Heart right ventricle (tissue), 16 donors: ENCODE measurements at places on chromosomes 13 and 19. TPM values are rescaled to one million over a fixed set of nuclear protein-coding genes. Genes with fewer than 3 reads are reported as not detected.

- DNase-seq = no peak
Measured at GRCh38 chr19:30778961-30779715, 407.0 kb downstream of the ZNF536 start.

DNA sequence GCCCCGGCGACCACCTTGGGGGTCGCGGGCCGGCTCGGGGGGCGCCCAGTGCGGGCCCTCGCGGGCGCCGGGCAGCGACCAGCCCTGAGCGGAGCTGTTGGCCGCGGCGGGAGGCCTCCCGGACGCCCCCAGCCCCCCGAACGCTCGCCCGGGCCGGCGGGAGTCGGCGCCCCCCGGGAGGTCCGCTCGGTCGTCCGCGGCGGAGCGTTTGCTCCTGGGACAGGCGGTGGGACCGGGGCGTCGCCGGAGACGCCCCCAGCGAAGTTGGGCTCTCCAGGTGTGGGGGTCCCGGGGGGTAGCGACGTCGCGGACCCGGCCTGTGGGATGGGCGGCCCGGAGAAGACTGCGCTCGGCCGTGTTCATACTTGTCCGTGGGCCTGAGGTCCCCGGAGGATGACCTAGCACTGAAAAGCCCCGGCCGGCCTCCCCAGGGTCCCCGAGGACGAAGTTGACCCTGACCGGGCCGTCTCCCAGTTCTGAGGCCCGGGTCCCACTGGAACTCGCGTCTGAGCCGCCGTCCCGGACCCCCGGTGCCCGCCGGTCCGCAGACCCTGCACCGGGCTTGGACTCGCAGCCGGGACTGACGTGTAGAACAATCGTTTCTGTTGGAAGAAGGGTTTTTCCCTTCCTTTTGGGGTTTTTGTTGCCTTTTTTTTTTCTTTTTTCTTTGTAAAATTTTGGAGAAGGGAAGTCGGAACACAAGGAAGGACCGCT, 729 bp downstream of the STK11 start:
- peak; percentile 10 for DNase-seq

The RTBDN gene
- not detected for total RNA-seq

DNA sequence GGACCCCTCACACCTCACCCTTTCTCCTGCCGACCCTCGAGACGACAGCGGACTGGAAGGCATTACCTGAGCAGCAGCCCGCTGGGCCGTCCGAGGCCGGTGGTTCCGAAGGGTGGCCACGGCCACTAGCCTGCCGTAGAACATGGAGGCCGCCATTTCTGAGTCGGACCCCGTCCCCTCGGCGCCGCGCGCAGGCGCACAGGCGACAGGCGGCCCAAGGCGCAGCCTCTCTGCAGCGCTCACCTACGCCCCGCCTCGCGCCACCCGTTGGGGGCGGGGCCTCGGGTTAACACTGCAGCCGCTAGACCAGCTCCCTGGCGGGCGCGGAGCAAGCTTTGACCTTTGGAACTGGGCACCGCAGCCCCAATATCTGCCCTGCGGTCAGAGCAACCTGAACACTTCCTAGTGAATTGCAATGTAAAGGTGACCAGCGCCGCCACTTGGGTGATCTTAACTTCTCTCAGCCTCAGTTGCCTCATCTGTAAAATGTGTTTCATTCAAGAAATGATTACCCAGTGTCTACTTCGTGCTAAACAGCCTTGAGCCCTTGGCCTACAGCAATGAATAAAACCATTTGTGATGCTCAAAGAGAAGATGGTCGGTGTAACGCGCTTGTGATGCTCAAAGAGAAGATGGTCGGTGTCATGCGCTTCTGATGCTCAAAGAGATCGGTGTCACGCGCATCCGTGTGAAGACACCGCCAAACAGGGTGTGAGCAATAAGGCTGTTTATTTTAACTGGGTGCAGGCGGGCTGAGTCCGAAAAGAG, at the start of gene SUCLA2:
TSS of gene SUCLA2 (minus strand) at position 160 of the 768 bp plus-strand sequence. CDS start at position 156, 4 bp downstream.
- peak; percentile 93 for DNase-seq

GRCh38 chr19:32104153-32104849, 241.1 kb upstream of the ZNF507 start:
- no peak for DNase-seq

- DNase-seq = no peak
Measured at GRCh38 chr13:101730420-101731000, 278.0 kb downstream of the ITGBL1 start.

The RAB8A gene
- total RNA-seq = 18.4 TPM

The ZNF99 gene
- total RNA-seq = 0.13 TPM

DNA sequence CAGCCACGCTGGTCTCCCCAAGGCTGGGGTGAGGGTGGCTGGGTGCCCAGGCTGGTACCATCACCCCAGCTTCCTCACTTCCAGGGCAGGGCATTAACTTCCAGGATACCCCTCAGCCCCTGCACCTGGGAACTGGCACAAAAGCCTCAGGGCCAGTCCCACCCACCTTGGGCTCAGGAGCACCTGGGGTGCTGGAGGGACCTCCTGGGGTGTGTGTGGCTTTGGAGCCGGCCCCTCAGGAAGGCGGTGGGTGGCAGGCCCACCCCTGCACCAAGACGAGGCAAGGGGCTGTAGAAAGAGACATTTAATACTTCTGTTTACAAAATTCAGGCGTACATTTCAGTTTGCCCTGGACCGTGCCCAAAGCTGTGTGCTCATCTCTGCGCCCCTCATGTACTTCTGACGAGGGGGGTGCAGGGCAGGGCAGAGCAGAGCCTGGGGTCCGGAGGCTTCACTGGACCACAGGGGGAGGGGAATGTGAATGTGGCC, 16.8 kb downstream of the MPND start:
- no peak for DNase-seq

GRCh38 chr13:48653472-48653939, at the start of gene CYSLTR2:
Gene CYSLTR2, plus strand, starts transcription at chr13:48653929. Its CDS starts 52,889 bp downstream, at chr13:48706818.
- no peak for DNase-seq

DNA sequence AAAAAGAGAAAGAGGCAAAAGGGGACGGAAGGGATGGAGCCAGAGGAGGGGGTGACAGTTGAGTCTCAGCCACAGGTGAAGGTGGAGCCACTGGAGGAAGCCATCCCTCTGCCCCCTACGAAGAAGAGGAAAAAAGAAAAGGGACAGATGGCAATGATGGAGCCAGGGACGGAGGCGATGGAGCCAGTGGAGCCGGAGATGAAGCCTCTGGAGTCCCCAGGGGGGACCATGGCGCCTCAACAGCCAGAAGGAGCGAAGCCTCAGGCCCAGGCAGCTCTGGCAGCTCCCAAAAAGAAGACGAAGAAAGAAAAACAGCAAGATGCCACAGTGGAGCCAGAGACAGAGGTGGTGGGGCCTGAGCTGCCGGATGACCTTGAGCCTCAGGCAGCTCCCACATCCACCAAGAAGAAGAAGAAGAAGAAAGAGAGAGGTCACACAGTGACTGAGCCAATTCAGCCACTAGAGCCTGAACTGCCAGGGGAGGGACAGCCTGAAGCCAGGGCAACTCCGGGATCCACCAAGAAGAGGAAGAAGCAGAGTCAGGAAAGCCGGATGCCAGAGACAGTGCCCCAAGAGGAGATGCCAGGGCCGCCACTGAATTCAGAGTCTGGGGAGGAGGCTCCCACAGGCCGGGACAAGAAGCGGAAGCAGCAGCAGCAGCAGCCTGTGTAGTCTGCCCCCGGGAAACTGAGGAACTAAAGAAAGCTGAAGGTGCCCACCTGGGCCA, 2.5 kb downstream of the POLR1G start:
- DNase-seq = no peak

The NAPSA gene
- total RNA-seq = not detected

The RAB3A gene
- total RNA-seq = 36.3 TPM

DNA sequence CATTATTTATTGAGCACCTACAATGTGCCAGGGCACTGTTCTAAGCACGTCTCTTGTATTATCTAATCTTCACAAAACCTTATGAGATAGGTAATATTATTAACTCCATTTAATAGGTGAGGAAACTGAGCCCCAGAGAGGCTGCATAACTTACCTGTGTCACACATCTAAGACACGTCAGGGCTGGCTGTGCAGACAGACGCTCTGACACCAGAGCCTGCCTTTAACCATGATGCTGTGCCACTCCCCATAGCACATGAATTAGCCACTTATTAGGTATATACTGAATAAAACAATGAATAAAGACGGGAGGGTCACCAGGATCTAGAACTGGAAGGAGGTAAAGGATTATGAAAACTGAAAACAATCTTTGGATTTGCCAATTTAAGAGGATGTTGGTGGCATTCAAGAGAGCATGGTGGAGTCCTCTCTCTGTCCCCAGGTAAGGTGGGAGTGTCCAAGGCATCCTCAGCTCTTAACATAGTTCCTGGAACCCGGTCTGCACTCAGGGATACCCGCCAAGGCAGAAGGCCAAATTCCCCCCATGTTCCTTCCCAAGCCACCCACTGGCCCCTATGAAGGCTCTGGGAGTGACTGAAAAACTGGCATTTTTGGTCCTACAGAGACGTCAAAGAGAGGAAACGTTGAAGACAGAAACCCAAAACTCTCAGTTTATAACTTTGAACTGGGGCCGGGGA, 479.7 kb downstream of the FOXO1 start:
- no peak for DNase-seq

- no peak for DNase-seq
Measured at GRCh38 chr19:31066385-31066784, 282.9 kb downstream of the TSHZ3 start.
